ENCODE measurements at places on chromosomes 3 and 15. TPM values are rescaled to one million over a fixed set of nuclear protein-coding genes. Genes with fewer than 3 reads are reported as not detected.

GRCh38 chr15:83477172-83477807 lies 30.1 kb downstream of the SH3GL3 start:
- DNase-seq: no peak

GRCh38 chr15:71755092-71755970 lies 55.0 kb upstream of the NR2E3 start:
- no peak for DNase-seq

Gene NR2E3
- 0.63 TPM for total RNA-seq

GRCh38 chr3:38728008-38728407 lies 78.5 kb upstream of the SCN5A start:
- no peak for DNase-seq

Measured in fibroblast of the aortic adventitia (primary cell).